SJCRH30 (cell line): ENCODE measurements at places on chromosomes 6 and 20. TPM values are rescaled to one million over a fixed set of nuclear protein-coding genes. Genes with fewer than 3 reads are reported as not detected.

Gene C6orf163
- 0.79 and 2.2 TPM in 2 replicates for total RNA-seq

Gene SLC18B1
- total RNA-seq: 12.9 and 15.2 TPM in 2 replicates

Gene RAB44
- total RNA-seq: not detected in 2 replicates

Gene COL12A1
- total RNA-seq: 60.8 and 62.1 TPM in 2 replicates

Gene FHL5
- total RNA-seq: not detected in 2 replicates

Gene CST1
- total RNA-seq: not detected in 2 replicates

Gene SCUBE3
- total RNA-seq: 0.28 and 0.36 TPM in 2 replicates

Gene COL10A1
- 0.03 and 0.06 TPM in 2 replicates for total RNA-seq

Gene C6orf141
- not detected in 2 replicates for total RNA-seq

Gene HLA-F
- not detected in 2 replicates for total RNA-seq

Gene SLC32A1
- total RNA-seq: not detected in 2 replicates

Gene MICB
- not detected in 2 replicates for total RNA-seq

Gene SEMG1
- total RNA-seq: not detected in 2 replicates

Gene CFAP61
- 0.23 and 0.40 TPM in 2 replicates for total RNA-seq

Gene SLC26A8
- not detected in 2 replicates for total RNA-seq

Gene RIPPLY2
- total RNA-seq: 0.06 and 0.15 TPM in 2 replicates

Gene CALHM5
- 2.4 and 2.6 TPM in 2 replicates for total RNA-seq

Gene OLIG3
- not detected in 2 replicates for total RNA-seq

Gene CST4
- not detected in 2 replicates for total RNA-seq

Gene DEFB132
- total RNA-seq: not detected in 2 replicates

Gene INSM1
- total RNA-seq: 5.5 and 6.3 TPM in 2 replicates

Gene PTCRA
- not detected in 2 replicates for total RNA-seq

Gene BMP2
- not detected in 2 replicates for total RNA-seq
